Stimulated activated CD8-positive, alpha-beta memory T cell treated with anti-CD3 and anti-CD28 coated beads, Interleukin-4, amount 100 ng/mL, for 4 hours (primary cell): ENCODE measurements at places on chromosomes 5 and 9.

DNA sequence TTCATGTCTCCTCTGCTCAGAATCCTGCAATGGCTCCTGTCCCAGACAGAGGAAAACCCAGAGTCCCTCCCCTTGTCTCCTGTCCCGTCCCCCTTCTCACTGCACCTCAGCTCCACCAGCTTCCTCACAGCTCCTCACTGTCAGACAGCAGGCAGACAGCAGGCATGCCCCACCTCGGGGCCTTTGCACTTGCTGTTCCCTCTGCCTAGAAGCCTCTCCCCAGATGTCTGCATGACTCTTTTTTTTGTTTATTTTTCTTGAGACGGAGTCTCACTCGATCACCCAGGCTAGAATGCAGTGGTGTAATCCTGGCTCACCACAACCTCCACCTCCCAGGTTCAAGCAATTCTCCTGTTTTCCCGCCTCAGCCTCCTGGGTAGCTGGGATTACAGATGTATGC, 8.8 kb upstream of the SLC6A7 start:
- no peak for DNase-seq

GRCh38 chr5:78841767-78842166, 143.3 kb downstream of the ARSB start:
- no peak for DNase-seq

GRCh38 chr5:61878471-61878870, 427.5 kb upstream of the KIF2A start:
- no peak for DNase-seq

GRCh38 chr5:15835514-15835913, 335.5 kb downstream of the FBXL7 start:
- no peak for DNase-seq

- DNase-seq, result no peak
Measured at GRCh38 chr5:132760049-132760420, 12.8 kb downstream of the CCNI2 start.

DNA sequence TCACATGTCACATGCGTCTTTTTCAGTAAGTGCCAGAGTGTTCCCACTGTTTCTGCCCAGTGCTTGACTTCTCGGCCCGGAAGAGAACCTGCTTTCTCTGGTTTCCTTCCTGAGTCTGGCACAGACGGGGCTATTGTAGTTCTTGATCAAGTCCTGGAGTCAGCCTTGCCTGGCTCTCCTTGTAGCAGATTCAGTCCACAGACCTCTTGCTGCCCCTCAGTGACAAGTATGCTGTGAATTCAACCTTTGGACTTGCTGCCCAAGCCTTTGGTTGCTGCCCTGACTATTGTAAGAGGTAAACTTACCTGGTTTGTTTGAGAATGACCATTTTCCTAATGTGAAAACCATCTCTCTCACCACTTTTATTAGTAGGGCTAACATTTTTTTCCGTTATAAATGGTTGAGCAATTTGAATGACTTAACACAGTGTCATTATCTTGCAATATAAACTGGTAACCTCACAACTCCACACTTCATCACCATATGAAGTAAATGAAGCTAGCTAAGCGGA, 24.7 kb downstream of the ZBTB34 start:
- DNase-seq, result no peak

DNA sequence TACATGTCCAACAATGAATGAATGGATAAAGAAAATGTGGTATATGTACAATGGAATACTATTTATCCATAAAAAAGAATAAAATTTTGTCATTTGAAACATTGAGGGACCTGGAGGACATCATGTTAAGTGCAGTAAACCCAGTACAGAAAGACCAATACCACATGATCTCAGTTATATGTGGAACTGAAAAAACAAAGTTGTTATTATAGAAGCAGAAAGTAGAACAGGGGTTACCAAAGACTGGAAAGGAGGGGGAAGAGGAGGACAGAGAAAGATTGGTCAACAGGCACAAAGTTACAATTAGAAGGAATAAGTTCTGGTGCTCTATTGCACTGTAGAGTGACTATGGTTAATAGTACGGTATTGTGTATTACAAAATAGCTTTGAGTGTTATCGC, 233.8 kb downstream of the SEMA6A start:
- DNase-seq, result no peak

GRCh38 chr5:149301049-149301743, 29.5 kb downstream of the AFAP1L1 start:
- DNase-seq, result no peak

- DNase-seq, result no peak
Measured at GRCh38 chr5:154485850-154486426, 7.9 kb upstream of the HAND1 start.

- DNase-seq, result no peak
Measured at GRCh38 chr9:38683336-38683735, 36.6 kb downstream of the FAM240B start.

- DNase-seq, result no peak
Measured at GRCh38 chr5:171593976-171594375, 174.5 kb downstream of the FGF18 start.

- no peak for DNase-seq
Measured at GRCh38 chr9:134891053-134891452, 10.4 kb downstream of the FCN2 start.

DNA sequence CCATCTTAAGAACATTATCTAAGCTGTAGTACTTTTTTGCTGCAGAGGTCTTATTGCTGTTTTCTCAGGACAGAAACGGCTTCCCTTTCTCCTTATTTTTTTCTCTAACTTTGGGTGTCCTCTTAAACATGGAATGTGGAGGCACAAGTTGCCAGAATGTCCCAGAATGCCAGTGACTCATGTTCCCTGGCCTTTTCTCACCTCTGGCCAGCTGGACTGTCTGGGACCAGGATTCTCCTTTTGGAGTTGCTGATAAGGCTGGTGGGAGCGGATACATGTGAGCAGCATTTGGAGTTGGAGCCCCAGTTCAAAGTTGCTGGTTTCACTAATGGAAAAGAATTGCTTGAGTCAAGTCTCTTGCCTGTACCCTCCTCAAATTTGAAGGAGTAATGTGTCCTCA, 112.8 kb downstream of the ARHGAP26 start:
- no peak for DNase-seq

DNA sequence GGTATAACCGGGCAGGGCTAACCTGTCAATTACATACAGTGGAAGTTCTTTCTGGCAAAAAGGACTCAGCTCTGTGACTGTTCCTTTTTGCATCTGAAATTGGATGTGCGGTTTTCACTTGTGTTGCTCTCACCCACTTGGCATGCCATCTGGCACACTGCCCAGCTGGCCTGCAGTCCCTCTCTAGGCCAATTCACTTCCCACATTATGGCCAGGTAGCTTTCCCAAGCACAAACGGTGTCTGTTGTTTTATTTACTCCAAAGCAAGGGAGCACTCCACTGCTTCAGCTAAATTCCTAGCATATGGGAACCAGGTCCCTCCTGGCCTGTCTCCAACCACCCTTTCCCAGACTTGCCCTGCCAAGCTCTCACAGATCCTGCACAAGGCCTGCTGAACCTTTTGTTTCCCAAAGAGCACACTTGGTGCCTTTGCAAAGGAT, 132.5 kb downstream of the SEMA6A start:
- no peak for DNase-seq

- DNase-seq, result peak; percentile 57
Measured at GRCh38 chr5:80255811-80256712, at the start of gene SERINC5. Gene SERINC5 (minus strand): TSS chr5:80256048. CDS start chr5:80255922, 126 bp downstream.

GRCh38 chr5:76174101-76174500, 90.9 kb downstream of the SV2C start:
- no peak for DNase-seq

DNA sequence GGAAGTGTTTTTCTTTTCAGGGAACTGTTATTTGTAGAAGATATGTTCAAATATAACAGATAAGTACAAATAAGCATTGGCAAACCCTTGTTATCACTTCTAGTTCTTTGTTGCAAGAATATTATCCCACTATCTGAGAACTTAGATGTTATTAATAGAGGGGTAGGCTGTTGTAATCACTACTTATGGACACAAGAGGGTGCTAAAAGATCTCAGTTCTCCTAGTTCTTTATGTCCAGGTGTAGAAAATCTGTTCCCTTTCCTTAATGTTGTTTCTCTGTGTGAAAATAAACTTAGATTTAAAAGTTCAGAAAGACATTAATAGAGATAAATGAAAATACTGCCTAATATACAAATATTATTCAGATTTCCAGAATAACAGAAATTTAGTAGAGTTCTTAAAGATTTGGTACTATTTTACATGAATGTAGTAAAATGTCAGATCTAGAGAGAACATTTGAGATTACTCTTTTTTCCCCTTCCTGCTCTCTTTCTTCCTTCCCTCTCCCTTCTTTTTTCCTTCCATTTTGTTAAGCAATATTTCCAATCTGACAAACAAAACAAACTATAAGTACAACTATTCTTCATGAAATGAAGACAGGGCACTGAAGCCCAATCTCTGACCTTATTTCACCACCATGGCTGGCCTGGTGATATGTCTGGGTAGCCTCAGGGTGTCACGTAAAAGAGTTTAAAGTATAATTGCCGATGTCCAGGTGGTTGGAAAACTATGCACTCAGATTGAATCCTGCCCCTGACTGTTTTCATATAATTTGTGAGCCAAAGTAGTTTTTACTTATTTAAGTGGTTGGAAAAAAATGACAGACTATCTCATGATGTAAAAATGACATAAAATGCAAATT, 43.6 kb upstream of the C5orf46 start:
- DNase-seq, result no peak

DNA sequence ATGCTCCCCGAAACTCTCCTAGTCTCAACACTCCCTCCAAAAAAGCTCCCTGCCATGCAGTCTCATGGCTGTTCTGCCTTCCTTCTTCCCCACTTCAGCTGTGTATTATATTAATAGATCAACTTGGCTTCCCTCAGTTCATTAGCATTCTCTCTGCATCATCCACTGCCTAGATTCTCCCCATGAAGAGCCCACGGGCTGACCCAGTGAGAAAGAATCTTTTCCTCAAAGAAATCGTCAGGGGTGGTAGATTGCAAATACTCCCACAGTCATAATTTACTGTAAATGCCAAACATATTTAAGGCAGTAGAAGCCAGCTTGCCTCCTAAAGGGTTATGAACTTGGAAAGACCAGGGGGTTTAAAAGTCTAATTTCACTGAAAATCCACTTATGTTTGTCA, 33.5 kb downstream of the GNA14 start:
- no peak for DNase-seq

GRCh38 chr5:31996909-31997308, 177.2 kb downstream of the GOLPH3 start:
- DNase-seq, result no peak

- DNase-seq, result no peak
Measured at GRCh38 chr5:36948041-36948440, 71.5 kb downstream of the NIPBL start.

- no peak for DNase-seq
Measured at GRCh38 chr5:154758493-154758892, 3.3 kb downstream of the LARP1 start.

DNA sequence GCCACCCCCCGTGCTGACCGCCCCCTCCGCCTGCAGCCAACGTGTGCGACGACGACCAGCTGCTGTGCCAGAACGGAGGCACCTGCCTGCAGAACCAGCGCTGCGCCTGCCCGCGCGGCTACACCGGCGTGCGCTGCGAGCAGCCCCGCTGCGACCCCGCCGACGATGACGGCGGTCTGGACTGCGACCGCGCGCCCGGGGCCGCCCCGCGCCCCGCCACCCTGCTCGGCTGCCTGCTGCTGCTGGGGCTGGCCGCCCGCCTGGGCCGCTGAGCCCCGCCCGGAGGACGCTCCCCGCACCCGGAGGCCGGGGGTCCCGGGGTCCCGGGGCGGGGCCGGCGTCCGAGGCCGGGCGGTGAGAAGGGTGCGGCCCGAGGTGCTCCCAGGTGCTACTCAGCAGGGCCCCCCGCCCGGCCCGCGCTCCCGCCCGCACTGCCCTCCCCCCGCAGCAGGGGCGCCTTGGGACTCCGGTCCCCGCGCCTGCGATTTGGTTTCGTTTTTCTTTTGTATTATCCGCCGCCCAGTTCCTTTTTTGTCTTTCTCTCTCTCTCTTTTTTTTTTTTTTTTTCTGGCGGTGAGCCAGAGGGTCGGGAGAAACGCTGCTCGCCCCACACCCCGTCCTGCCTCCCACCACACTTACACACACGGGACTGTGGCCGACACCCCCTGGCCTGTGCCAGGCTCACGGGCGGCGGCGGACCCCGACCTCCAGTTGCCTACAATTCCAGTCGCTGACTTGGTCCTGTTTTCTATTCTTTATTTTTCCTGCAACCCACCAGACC, 80.2 kb downstream of the NTNG2 start:
- DNase-seq, result no peak

- DNase-seq, result no peak
Measured at GRCh38 chr9:104927216-104927911, 591 bp downstream of the ABCA1 start.

GRCh38 chr5:35143841-35144240, 86.4 kb downstream of the PRLR start:
- DNase-seq, result no peak

GRCh38 chr5:66540078-66540477, 56.1 kb upstream of the MAST4 start:
- no peak for DNase-seq

GRCh38 chr9:133991214-133991921, 756 bp downstream of the VAV2 start:
- no peak for DNase-seq

GRCh38 chr5:125877248-125877647, 546.0 kb upstream of the GRAMD2B start:
- no peak for DNase-seq

- DNase-seq, result no peak
Measured at GRCh38 chr9:71793386-71794105, 25.2 kb upstream of the CEMIP2 start.

- DNase-seq, result no peak
Measured at GRCh38 chr5:39266442-39266841, 47.1 kb upstream of the FYB1 start.

DNA sequence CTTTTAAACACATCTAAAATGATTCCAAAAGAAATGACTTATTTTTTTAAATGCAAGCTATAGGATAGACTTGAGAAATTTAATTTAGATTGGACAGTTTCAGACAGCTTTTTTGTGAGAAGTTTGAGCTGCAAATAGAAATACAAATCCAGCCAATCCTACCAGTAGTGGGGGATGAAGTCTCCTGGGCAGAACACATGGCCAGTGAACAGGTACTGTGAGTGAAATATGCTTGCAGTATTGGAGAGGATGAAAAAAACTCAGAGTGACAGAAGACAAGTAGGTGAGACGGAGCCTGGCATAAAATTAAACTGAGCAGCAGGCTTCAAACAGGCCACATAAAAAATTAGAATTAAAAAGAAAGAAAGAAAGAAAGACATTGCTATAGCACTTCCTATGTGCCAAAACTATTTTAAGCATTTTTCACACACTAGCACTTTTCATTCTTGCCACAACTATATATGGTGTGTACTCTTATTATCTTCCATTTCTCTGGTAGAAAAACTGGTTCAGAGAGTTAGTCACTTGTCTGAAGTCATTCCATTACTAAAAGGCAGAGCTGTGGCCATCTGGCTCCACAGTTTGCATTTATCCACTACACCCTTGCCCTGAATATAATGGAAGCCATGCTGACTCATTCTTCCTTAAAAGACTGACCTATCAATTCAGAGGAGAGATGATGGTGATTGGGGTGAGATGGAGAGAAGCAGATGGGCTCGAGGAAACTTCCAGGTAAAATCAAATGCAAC, 310.2 kb upstream of the CTNND2 start:
- DNase-seq, result no peak

GRCh38 chr9:93354451-93354850, 97.0 kb upstream of the FAM120A start:
- no peak for DNase-seq
